AG04450 (cell line): ENCODE measurements at places on chromosomes 1 and 21.

- no peak for DNase-seq
Measured at GRCh38 chr1:248759644-248760043, 4.1 kb upstream of the LYPD8 start.

- no peak for DNase-seq
Measured at GRCh38 chr1:71828431-71829012, 453.8 kb downstream of the NEGR1 start.

DNA sequence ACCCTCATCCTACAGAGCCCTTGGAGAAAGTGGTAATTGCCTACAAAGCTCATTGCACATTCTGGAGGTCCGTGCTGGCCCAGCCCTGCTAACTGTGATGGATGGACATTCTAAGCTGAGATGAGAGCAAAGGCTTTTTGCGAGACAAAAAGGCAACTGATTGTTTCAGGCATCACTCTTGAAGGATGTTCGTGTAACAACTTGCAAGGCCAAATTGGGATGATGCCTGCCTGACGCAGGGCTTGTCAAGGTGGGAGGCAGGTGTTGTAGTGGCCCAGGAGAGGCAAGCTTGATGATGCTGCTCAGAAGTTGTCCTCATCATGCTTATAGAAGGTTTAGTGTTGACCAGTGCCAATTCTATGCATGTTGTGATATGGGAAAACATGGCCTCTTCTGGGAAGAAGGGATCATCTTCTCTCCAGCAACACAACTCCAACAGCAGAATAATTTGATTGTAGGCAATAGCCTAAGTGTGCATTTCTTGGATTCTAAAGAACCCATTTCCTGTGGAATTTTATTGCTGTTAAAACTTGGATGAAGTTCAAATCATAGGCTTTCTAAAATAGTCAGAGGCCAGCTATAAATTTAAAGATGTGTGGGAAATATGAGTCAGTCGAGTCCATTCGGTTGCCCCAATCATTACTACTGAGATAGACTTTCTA is 102.5 kb upstream of the COA6 start:
- no peak for DNase-seq

DNA sequence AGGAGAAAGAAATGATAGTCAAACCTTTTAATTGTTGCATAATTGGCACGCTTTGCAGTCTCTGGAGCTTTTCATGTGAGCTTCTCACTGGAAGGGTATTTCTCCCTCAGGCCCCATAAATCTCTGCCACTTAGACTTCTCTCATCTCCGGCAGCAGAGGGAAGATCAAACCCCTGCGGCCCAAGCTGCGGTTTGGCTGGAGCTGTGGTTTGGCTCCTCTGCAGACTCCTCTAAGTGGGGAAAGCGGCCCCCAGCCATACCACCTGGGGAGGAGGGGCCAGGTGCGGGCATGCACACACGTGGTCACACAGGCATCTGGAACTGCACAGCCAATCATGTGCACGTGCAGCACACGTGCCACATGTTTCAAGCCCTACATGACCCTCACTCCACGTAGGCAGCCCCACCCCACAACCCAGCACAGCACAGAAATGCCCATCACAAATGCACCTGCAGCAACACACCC is 58.3 kb downstream of the UBE2T start:
- peak; percentile 36 for DNase-seq

- DNase-seq, result no peak
Measured at GRCh38 chr1:205441318-205441633, 14.6 kb downstream of the BLACAT1 start.

DNA sequence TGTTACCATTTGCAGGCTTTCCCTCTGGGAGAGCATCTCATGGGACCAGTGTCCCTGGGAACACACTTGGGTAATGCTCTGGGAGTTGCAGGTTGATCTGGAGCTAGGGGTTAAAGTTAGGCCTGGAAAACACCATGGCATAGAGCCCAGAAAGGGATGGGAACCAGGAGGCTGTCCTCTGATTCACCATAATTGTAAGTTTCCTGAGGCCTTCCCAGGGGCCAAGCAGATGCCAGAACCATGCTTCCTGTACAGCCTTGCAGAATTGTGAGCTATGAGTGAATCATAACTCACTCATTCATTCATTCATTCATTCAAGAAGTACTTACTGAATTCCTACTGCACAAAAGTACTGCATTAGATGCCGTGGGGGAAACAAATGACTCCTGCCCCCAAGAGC is 50.0 kb downstream of the LACTBL1 start:
- DNase-seq, result no peak

GRCh38 chr1:15222653-15223303 is 24.2 kb upstream of the FHAD1 start:
- no peak for DNase-seq
